ENCODE measurements at places on chromosomes 16 and 17.

DNA sequence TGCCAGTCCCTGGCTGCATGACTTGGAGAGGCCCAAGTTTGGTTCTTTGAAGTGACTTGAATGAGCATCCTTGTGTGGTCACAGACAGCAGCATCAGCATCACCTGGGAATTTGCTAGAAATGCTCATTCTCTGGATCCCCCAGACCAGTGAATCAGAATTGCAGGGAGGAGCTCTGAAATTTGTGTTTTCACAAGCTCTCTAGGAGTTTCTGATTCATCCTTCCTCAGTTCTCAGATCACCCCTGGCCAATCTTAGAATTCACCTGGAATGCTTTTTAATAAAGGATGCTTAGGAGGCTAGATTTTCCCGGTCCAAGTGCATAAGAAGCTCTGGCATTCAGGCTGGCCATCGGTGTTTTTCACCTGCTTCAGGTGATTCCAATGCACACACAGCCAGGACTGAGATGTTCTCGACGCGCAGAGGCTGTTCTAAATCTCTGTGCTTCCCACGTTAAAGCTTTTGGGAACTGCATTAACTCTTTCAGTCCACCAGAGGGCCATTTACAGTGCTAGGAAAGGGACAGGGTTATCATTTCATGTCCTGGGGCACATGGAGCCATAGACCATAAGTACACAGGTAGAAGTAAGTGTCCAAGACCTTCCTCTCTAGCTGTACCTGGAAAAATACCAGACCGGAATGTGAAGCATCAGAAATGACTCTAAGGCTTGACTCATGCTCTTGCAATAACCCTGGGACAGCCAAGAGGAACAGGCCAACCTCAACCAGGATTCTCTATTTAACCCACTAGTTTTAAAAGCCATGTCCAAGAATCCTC lies 85.7 kb upstream of the XYLT1 start:
- peak; percentile 33 for DNase-seq

- no peak for DNase-seq
Measured at GRCh38 chr17:7818746-7819645, 15.0 kb upstream of the KDM6B start.

- peak; percentile 4 for DNase-seq
Measured at GRCh38 chr17:67942810-67943209, 53.5 kb downstream of the C17orf58 start.

- DNase-seq = no peak
Measured at GRCh38 chr17:39627047-39627711, 427 bp downstream of the PPP1R1B start.

- peak; percentile 33 for DNase-seq
Measured at GRCh38 chr16:78437352-78437968, 338.0 kb downstream of the WWOX start.

DNA sequence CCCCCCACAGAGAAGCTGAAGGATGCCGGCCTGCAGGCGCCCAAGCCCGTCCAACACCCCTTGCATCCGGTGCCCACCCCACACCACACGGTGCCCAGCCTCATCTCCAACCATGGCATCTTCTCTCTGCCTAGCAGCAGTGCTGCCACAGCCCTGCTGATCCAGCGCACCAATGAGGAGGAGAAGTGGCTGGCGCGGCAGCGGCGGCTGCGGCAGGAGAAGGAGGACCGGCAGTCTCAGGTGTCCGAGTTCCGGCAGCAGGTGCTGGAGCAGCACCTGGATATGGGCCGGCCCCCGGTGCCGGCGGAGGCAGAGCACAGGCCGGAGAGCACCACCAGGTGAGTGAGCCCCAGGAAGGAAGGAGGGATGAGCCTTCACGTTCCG lies 31.5 kb downstream of the GINS2 start:
- no peak for DNase-seq

DNA sequence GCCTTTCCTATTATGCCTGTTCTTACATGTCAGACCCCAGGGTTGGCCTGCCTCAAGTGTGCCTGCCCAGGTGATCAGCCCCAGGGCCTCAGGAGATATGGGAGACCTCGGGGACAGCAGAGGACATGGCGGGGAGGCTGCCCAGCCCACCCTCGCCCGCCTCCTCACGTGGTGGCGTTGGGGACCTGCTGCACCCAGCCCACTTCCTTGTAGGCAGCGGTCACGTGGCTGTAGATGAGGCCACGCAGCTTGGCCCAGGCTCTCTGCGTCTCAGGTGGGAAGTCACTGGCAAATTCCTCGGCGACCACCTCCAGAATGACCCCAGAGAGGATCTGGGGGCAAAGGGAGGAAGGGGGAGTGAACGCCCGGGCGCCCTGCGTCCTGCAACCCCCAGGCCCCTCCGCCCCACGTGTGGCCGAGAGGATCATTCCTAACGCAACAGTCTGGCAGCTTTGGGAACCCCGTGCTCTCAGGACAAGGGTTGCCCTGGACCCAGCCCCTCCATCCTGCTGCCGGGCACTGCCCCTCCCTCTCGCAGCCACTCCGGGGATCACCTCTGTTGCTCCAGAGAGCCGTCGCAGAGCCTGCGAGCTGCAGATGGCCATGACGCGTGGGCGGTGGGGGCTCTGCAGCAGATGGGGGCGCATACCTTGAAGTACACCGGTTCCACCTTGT lies 6.6 kb downstream of the CYGB start:
- DNase-seq = no peak

- no peak for DNase-seq
Measured at GRCh38 chr16:67294938-67295361, 15.6 kb downstream of the PLEKHG4 start.

GRCh38 chr17:32622540-32622939 lies 135.7 kb downstream of the CDK5R1 start:
- DNase-seq = no peak

GRCh38 chr17:41666708-41667279 lies 21.9 kb upstream of the EIF1 start:
- peak; percentile 88 for DNase-seq
